ENCODE measurements at places on chromosomes 11 and 22.

GRCh38 chr22:41181349-41182241 lies 23.5 kb upstream of the L3MBTL2 start:
- DNase-seq, result no peak

DNA sequence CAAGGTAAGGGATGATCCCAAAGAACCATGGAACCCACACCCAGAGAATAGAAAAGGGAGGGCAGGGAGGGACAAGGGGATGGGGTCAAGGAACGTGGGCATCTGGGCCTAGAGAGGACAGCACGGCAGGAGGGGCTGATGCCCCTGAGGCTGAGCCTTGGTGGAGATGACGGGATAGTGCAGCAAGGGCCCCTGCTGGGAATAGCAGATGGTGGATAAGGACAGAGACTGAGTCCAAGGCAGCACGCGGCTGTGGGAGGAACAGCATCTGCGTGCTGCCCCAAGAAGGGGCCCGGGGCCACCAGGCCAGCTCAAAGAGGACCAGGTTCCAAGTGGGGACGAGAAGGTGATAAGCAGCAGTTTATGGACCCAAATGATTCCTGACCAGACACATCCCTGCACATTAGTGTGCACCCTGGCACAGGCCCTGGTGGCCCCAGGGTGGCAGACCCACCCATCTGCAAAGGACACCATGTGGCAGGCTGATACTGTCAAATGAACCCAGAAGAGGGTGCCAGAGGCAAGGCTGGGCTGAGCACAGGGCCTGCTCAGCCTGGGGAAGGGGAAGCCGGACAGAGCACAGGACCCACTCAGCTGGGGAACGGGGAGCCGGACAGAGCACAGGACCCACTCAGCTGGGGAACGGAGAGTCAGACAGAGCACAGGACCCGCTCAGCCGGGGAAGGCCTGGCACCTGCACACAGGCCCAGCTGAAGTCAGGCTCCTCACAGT lies 12.8 kb upstream of the TESMIN start:
- no peak for DNase-seq

- no peak for DNase-seq
Observed at GRCh38 chr22:22671506-22671905, 27.1 kb downstream of the GGTLC2 start.

- DNase-seq, result no peak
Observed at GRCh38 chr11:16394947-16395346, 38.6 kb upstream of the SOX6 start.

GRCh38 chr22:39997939-39998726 lies 3.4 kb downstream of the FAM83F start:
- DNase-seq, result no peak

- DNase-seq, result no peak
Observed at GRCh38 chr11:104912102-104912501, 13.8 kb upstream of the CASP12 start.

DNA sequence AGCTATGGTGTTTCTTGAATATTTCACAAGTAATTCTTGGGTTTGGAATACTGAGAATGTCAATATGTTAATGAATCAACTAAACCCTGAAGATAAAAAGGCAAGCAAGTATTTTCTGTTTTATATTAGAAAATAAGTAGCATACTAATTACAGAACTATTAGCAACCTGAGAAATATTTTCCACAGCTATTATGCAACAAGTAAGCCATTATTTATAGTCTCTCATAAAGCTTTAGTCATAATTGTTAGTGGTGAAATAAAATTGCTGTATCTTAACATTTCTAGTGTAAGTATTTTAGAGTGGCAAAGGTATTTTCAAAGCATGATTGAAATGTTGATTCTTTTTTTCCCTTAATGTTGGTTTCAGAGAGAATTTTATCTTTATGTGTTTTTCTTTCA lies 53.3 kb downstream of the FAR1 start:
- no peak for DNase-seq

DNA sequence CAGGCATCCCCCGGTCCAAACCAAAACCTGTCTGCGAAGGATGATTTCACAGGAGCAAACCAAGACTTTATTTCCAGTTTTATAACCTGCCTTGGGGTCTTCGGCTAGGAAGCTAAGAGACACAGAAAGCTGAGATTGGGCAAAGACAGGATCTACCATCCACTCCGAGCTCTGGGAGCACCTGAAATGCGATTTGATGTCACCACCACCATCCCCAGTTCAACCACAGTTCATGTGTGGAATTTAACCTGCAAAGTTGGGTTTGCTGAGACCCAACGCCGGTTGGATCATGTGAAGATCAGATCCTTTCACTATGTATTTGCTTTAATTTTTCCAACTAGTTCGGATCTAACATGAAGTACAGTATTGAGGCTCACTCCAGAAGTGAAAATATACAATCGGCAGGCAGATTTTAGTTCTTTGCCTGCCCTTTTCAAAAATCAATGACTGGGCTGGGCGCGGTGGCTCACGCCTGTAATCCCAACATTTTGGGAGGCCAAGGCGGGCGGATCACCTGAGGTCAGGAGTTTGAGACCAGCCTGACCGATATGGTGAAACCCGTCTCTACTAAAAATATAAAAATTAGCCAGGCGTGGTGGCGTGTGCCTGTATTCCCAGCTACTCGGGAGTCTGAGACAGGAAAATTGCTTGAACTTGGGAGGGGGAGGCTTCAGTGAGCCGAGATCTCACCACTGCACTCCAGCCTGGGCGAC lies 1.4 kb upstream of the C11orf24 start:
- no peak for DNase-seq

DNA sequence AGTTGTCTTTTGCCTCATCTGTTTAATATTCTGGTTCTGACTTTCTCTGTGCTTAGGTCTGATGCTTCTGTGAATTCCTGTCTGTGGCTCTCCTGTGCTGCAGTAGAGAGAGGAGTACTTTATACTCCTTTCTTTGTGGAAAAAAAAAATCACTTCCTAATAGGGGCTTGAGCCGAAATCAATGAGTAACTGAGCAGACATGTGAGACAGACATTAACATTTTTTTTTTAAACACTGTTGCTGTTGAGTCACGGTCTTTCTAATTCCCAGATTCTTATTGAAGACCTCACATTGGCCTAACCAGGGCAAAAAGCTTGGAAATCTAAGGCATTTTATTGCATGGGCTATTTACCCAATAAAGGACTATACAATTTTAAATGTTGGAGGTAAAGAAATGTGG lies 86.1 kb downstream of the GRM5 start:
- no peak for DNase-seq

DNA sequence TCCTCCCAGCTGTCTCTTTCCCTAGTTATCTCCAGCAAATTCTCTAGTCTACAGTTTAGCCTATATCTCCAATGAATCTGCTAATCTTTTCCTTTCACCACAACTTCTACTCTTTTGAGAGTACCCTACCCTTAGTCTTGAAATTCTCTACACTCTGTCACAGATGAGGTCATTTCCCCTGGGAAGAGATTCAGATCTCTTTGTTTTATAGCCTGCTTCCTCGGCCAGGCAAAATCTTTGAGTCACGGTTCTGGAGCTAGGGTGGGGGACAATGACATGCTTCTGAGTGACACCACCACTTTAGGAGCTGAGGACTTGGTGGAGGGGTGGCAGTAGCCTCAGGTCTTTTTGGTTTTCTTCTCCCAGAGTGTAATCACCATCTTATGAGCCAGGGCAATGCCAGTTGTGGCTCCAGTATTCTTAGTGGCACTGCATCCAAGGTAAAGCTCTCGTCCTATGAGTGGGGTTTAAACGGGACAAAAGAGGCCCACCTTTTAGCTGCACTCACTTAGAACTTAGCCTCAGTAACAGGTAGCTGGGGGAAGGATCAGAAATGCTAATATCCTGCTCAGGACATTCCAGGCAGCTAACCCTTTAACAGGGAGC lies 98.5 kb upstream of the RRM1 start:
- DNase-seq, result no peak

DNA sequence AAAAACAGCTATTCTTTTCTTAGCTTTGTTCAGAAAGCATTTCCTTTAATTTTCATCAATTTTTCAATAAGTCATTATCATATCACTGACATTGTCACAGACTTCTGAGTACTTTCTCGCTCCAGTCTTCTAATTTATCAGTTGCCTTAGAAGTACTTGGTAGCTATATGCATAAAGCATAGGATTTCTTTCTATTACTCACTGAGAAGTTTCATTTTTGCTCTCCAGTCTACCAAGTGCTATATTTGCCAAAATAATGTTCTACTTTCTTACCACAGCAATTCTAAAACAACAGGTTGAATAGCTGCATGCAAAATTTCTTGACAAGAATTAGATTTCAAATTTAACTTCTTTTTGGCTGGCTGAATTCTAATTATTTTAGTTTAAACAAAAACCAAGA lies 116.3 kb downstream of the STK33 start:
- no peak for DNase-seq

DNA sequence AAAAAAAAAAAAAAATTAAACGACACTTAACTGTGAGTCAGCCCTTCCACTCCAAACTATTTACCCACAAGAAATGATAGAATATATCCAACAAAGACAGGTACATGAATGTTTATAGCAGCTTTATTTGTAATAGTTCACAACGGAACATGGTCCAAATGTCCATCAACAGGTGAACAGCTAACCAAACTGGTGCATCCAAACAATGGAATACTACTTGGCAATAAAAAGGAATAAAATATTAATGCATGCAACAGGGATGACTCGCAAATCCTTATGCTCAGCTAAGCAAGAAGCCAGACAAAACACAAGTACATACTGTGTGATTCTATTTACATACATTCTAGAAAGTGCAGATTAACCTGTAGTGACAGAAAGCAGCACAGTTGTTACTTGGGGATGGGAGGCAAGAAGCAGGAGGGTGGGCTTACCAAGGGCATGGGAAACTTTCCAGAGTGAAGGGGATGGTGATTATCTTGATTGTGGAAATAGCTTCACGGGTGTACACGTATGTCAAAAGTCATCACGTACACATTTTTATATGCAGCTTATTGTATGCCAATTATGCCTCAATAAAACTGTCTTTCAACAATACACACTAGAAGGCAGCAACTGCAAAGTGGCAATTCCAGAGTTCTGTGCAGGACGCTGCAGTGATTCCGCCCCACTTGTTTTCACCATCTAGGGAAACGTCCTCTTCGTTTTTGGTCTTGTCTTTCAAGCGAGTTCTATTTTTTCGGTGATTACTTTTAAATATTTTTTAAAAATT lies 6.7 kb upstream of the SF1 start:
- DNase-seq, result no peak

DNA sequence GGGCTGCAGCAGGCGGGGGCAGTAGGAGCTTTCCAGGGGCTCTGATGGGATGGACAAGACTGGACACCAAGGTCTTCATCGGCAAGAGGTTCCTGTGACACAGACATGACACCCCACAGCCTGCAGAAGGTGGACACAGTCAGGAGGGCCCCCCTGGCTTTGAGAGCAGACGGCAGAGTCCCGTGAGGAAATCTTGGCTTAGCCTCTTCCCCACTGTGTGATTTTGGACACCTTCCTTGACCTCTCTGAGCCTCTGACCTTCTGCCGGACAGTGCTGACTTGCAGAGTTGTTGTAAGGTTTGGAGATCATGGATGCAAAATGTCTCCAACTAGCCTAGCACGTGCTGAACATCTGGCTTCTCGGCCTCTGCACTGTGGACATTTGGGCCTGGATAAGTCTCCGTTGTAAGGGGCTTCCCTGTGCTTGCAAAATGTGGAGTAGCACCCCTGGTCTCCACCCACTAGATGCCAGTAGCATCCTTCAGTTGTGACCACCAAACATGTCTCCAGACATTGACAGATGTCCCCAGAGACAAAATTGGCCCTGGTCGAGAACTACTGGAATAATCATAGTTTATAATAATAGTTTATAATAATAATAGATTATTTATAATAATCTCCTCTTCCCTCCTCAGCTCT lies 54.6 kb downstream of the MCM5 start:
- no peak for DNase-seq

- no peak for DNase-seq
Observed at GRCh38 chr11:130209954-130210854, 50.6 kb downstream of the ST14 start.

DNA sequence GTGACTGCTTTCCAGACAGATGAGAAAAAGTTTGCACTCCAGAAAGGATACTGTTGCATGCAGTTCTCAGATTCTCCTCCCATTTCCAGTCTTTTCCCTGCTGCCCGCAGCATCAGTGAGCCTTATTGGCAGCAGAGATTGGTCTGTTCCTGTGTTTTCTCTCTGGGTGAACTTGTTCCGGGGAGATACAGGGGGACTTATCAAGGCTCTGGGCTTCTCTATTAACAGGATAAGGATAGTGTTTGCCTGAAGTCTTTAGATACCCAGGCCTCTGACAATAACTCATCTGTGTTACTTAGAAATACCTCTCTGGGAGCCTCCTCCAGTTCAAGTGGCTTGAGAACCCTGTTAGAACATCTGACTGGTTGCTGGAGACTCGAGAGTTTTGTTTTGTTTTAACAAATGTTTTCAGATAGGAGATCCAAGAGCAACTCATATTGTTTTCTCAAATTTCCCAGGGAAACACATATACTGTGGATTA lies 154.7 kb downstream of the BLID start:
- no peak for DNase-seq

DNA sequence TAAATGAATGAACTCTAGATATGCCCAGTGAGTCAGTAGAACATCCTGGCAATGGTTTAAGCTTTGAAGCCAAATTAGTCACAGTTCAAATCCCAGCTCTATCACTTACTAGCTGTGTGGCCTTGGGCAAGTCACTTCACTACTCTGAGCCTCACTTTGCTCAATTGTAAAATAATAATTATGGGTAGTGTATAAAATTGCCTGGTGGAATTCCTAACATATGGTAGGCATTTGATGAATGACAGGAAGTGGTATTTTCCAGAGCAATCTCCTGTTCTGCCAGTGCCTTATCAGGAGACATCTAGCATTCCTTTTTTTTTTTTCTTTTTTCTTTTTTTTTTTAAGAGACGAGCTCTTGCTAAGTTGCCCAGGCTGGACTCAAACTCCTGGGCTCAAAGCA lies 13.0 kb downstream of the SCN4B start:
- DNase-seq, result no peak

DNA sequence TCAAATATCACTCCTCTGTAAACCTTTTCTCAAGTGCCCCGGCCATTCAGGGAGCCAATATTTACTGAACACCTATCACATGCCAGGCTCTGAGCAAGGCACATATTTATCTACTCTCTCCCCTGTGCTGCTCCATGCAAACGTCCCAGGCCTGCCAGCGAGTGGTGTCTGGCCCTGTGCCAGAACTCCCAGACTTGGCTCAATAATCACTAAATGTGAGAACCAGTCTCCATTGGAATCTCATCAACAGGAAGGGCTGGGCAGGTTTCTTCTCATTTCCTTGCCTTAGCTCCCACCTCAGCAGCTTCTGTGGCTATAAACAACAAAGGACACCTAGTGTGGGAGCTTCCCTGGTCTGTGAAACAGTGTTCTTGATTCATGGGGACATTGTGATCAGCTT lies 21.7 kb downstream of the RASSF10 start:
- DNase-seq, result no peak

GRCh38 chr22:27537501-27537900 lies 264.1 kb downstream of the MN1 start:
- no peak for DNase-seq

GRCh38 chr11:46601129-46601528 lies 7.3 kb upstream of the AMBRA1 start:
- DNase-seq, result no peak

Data from activated naive CD4-positive, alpha-beta T cell (primary cell).